ENCODE measurements at places on chromosomes 1 and 21.

GRCh38 chr1:33267468-33268205, 11.3 kb downstream of the ZNF362 start:
- DNase-seq: no peak

- DNase-seq: peak; percentile 84
Observed at GRCh38 chr1:58815069-58815685, 31.3 kb upstream of the JUN start.

- DNase-seq: no peak
Observed at GRCh38 chr1:170674239-170674638, 10.3 kb downstream of the PRRX1 start.

- DNase-seq: peak; percentile 9
Observed at GRCh38 chr21:32147041-32147440, 131.8 kb downstream of the MIS18A start.

DNA sequence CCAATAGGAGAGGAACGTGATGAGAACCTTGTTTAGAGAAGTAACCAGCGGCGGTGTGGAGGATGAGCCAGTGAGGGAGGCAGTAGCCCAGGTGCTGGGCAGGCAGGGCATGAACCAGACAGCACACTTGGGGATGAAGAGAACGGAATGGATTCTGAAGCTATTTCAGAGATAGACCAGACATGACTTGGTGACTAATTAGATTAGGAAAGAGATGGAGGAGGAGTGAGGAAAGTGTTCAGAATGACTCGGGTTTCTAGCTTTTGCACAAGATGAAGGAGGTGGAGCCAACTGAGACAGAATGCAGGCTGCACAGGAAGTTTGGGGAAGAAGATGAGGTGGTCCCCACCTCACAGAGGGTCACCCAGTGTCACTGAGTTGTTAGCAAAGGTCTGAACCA, 5.1 kb downstream of the PEF1 start:
- DNase-seq: no peak

DNA sequence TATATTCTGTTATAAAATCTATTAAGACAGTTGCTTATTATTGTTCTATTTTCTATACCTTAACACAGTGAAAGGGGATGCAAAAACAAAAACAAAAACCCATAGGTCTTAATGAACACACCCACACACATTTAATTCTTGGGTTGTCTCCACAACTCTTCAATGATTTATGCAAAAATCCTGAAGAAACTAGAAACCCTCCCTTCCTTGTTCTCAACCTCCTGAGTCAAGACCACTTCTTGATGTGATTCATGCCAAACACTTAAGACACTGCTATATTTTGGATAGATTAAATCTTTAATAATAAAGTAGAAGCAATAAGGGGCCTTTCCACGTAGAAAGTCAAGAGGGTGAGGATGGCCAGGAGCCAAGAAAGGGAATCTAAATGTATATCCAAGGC, 23.4 kb downstream of the SCAF4 start:
- no peak for DNase-seq

Measured in endodermal cell (in vitro differentiated cells).